ENCODE measurements at places on chromosomes 4 and X.

DNA sequence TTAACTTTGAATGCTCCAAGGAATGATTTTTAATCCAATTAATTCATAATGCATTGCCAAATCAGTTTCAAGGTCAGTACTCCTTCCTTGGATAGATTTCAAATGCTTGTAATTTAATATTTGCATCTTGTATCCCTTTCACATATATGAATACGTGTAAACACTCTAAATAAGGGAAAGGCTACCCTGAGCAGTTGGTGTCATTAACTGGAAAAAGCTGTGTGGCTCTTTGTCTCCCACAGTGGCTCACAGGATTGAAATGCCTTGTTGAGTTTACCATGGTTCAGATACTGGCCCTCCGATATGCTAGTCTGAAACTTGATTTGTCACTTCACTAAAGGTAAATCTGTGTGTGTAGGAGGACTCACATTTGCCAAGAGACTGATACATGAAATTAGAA lies 16.7 kb upstream of the ACOT9 start:
- DNase-seq, result no peak

- no peak for DNase-seq
Measured at GRCh38 chr4:86730310-86730709, 118.9 kb downstream of the SLC10A6 start.

- DNase-seq, result no peak
Measured at GRCh38 chrX:7261672-7262332, 113.8 kb upstream of the PUDP start.

DNA sequence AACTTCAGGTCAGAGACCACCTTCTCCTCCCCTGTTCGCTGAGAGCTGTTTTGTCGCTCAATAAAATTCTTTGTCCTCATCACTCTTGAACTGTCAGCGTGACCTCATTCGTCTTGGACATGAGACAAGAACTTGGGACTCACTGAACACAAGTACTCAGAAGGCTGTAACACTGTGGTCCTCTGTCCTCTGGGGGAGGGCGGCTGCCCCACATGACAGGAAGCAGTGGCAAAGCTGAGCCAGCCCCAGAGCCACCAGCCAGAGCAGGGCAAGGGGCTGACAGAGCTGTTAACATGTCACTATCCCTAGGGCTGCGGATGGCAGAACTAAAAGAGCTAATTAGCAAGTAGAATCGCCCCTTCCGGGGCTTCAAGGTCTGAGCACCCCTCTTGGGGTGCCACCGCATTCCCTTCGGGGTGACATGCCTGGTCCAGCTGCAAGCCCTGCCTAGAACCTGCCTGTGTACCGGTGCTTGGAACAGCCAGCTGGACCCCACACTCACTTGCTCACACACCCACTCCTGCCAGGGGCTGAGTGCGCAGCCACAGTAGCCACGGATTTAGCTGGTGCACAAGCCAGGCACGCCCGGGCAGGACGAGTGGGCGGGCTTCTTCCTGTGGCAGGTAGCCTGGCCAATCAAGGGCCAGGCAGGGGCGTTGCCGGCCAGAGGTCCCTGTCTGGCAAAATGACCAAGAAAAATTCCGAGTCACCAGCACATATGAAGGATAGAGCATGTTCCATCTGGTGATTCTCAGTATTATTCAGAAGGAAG lies 648.6 kb upstream of the AGA start:
- no peak for DNase-seq

GRCh38 chrX:14030174-14030530 lies 460 bp upstream of the GEMIN8 start:
- DNase-seq, result no peak

- no peak for DNase-seq
Measured at GRCh38 chrX:107935200-107935599, 47.0 kb downstream of the TEX13B start.

GRCh38 chr4:123896446-123897071 lies 500.0 kb downstream of the SPRY1 start:
- DNase-seq, result no peak

- no peak for DNase-seq
Measured at GRCh38 chr4:67550857-67551256, 5.6 kb upstream of the CENPC start.
